CD4-positive, alpha-beta T cell treated with Interleukin-15 for 4 hours (primary cell): ENCODE measurements at places on chromosomes 2 and 18.

DNA sequence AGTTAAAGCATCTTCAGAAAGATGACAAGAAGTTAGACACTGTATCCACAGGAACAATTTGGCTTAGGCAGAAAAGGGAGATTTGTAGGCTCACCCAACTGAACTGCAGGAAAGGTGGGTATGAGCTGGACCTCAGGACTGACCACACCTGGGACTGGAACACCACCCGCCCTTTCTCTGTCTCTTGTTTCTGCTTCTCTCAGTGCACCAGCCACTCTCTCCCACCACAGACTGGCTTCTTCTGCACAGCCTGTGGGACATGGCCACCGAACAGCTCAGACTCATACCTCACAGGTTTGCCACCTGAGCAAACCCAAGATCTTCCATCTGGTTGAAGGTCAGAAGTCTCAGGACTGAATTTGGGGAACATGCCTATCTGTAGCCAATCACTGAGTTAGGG, 14.2 kb upstream of the MALT1 start:
- no peak for DNase-seq

DNA sequence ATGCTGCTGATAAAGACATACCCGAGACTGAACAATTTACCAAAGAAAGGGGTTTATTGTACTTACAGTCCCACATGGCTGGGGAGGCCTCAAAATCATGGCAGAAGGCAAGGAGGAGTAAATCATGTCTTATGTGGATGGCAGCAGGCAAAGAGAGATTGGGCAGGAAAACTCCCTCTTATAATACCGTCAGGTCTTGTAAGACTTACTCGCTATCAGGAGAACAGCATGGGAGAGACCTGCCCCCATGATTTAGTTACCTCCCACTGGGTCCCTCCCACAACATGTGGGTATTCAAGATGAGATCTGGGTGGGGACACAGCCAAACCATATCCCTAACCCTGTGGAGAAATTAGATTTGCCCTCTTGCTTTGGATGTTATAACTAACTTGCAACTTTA, 1068.0 kb upstream of the ZEB2 start:
- no peak for DNase-seq

DNA sequence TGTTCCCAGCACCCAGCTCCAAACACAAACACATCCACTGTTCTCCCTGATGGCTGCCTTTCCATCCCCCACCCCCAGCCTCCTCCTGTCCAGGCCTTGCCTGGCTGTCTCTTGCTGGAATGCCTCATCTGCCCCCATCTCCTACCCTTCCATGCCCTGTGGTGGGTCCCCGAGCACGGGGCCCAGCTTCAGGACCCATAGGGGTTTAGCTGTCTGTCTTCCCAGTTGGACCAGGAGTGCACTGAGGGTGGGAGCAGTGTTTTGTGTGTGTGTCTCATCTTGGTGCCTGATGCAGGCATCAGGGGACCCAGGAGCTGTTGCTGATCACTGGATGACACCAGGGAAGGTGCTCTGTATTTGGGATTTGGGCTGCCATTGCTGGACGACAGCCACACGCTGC, 34.5 kb downstream of the GLI2 start:
- DNase-seq, result no peak

GRCh38 chr2:70094978-70095719, 7.9 kb downstream of the PCBP1 start:
- peak; percentile 80 for DNase-seq

GRCh38 chr18:59056706-59057492, 82.8 kb upstream of the SEC11C start:
- peak; percentile 40 for DNase-seq

DNA sequence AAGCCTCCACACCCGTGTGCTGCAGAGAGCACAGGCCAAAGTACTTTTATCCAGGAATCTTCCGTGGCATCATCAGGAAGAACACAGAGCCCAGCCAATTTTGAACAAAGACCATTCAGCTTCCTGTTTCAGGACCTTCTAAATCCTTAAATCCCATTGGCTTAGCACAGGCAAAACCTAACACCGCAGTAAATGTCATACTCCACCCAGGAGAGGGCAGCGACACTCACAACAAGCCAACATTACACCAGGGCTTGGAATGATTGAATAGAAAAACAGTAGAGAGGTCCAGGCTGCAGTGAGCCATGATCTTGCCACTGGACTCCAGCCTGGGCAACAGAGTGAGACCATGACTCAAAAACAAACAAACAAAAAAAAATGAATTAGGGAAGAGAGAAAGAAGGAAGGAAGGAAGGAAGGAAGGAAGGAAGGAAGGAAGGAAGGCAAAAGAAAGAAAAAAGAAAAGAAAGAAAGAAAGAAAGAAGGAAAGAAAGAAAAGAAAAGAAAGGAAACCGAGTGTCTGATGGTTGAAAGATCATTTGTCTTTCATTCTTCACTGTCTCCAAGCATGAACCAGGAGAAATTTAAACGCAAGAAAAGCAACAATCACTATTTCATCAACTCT, 144.6 kb upstream of the SATB2 start:
- DNase-seq, result no peak

- DNase-seq, result peak; percentile 17
Measured at GRCh38 chr2:26008851-26009566, 24.9 kb upstream of the RAB10 start.

GRCh38 chr2:218782528-218782844, 539 bp downstream of the CYP27A1 start:
- DNase-seq, result no peak

DNA sequence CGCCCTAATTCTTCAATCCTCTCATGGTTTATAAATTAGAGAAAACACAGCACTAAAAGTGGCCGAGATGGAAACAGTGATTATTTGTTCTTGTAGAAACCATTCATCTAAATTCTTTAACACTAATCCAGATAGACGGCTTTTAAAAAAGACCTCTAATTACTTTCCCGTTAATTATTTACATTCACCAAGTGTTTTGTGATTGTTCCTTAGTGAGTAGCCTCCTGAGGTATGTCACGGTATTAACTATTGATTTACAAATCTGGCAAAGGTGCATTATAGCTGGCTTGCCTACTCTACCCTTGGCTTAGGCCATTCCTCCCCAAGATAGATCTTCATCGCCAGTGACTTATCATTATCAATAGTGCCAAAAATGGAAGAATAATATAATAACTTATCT, 436.4 kb upstream of the ST6GAL2 start:
- DNase-seq, result no peak

GRCh38 chr2:154707994-154708575, 9.6 kb downstream of the KCNJ3 start:
- no peak for DNase-seq

DNA sequence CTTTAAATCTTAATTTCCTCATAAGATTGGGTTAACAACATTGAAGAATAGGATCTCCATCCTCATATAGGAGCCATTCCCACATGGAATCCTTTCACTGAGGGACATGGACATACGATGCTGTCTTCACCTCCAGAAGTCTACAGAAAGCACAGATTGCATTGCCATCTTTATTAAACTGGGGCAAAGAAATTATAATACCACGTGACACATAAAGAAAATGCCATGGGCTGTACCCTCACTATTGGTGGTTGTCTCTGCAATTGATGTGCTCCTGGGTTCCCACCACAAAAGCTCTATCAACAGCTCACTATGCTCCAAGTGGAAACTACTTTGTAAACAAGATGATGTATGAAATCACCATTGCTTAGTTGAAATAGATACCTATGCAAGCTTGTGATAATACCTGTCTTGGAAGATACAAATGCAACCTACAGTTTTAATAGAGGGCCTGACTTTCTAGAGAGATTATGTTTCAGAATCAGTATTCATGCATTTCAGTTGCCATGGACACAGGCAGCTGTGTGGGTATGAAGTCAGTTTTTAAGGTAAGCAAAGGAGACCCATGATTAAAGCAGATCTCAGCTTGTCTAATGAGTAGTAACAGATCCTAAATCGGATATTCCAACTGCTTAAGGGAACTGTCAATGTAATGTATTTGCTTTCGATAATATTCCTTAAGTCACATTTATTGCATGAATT, 337.0 kb downstream of the RAD51AP2 start:
- no peak for DNase-seq

GRCh38 chr2:210477496-210477895, 937 bp upstream of the LANCL1 start:
- DNase-seq, result peak; percentile 16

DNA sequence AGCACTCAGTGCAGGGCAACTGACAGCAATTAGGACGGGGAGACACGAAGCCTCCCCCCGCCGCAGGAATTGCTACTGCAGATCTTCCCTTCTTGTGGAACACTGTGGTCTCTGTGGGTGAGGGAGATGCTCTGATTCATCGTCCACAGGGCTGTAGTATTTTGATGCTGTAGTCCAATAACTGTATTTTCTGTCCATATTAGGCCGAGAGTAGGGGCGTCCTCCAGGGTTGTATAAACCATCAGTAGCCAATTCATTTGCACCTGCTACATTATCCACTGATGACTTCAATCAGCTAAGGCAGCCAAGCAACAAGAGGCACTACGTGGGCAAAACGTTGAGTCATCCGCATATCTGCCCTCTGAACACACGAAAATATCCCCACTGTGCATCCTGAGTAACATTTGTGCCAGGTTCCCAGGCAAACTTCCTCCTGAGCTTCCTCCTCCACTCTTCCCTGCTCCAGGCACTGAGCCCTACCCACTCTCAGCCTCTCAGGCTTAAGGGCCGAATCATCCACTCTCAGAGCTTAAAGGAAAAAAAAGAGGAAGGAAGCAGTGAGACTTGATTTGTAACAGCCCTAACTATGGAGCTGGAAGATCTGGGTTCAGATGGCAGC, 62.1 kb downstream of the LBH start:
- DNase-seq, result no peak

GRCh38 chr18:64164883-64165282, 16.0 kb upstream of the LINC00305 start:
- no peak for DNase-seq

GRCh38 chr2:212282671-212283261, 255.8 kb downstream of the ERBB4 start:
- no peak for DNase-seq

DNA sequence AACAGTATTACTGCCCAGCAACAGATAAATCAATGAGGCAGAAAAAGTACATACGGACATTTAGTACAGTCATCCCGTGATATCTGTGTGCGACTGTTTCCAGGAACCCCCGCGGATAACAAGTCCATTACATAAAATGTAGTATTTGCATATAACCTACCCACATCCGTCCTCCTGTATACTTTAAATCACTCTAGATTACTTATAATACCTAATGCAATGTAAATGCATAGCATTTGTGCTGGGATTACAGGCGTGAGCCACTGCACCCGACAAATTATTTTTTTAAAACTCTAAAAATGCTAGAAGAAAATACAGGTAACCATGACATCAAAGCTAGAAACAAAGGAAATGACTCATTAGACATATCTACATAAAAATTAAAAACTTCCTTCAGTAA, 91.6 kb downstream of the FAM161A start:
- peak; percentile 41 for DNase-seq

GRCh38 chr2:24492421-24493279, 1.6 kb downstream of the NCOA1 start:
- no peak for DNase-seq

DNA sequence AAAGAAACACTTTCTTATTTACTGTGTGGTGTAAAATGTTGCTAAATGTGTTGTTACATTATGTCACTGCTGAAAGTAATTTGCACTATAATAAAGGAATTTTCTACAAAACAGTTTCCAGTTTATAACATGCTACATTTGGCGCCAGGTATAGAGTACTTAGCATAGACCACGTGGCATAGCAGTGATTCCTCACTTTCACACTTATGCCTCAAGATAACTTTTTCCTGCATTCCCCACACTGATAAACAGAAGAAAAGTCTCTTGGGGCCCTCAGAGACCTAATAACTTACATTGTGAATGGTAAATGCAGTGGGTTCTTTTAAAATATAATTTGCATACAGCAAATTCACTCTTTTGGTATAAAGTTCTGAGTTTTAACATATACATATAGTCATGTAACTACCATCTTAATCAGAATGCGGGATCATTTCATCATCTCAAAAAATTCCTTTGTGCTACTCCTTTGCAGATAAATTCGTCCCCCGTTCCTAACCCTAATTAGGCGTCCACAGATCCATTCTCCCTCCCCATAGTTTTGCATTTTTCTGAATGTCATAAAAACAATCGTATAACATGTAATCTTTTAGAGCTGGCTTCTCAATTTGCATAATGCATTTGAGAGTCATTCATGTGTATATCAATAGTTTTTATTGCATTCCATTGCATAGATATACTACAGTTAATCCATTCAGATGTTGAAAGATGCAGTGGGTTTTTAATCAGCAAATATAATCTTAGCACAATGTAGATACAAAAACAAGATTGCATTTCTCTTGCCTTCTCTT, 7.5 kb downstream of the LGALSL start:
- no peak for DNase-seq

- no peak for DNase-seq
Measured at GRCh38 chr2:232883116-232883721, 13.2 kb downstream of the SNORC start.

- no peak for DNase-seq
Measured at GRCh38 chr2:40370007-40370395, 81.9 kb downstream of the SLC8A1 start.

- DNase-seq, result peak; percentile 14
Measured at GRCh38 chr2:168160897-168161296, 86.5 kb downstream of the STK39 start.

- no peak for DNase-seq
Measured at GRCh38 chr18:62672600-62672999, 42.7 kb upstream of the PHLPP1 start.

GRCh38 chr2:220696280-220696669, 875.8 kb downstream of the EPHA4 start:
- no peak for DNase-seq

GRCh38 chr2:195456771-195457170, 200.3 kb upstream of the SLC39A10 start:
- DNase-seq, result no peak

- DNase-seq, result no peak
Measured at GRCh38 chr2:45750484-45750883, 99.0 kb downstream of the PRKCE start.

GRCh38 chr2:62074233-62074632, 121.7 kb upstream of the B3GNT2 start:
- no peak for DNase-seq

DNA sequence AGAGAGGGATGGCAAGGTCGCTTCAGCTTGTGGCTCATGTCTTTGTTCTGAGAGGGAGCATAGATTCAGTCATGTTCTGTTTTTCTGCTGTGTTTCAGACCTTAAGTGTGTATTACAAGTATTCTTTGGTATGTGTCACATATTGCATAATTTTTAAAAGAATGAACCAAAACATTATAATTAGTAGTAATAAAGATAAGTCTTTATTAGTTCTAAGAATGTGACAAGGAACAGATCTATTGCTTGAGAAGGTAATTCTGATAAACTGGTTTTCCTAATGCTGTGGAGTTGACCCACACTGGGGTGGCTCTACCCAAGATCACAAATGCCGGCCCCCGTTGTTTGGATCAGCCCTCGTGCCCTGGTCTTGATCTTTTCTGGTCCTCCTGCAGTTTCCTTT, 124.3 kb upstream of the FOSL2 start:
- DNase-seq, result no peak

- DNase-seq, result no peak
Measured at GRCh38 chr2:168732506-168732905, 69.9 kb upstream of the NOSTRIN start.

GRCh38 chr2:177531706-177532105, 139.1 kb downstream of the AGPS start:
- no peak for DNase-seq
